ENCODE measurements at places on chromosomes 5 and 9.

- DNase-seq = peak; percentile 24
Measured at GRCh38 chr9:34927061-34927460, 31.0 kb upstream of the PHF24 start.

DNA sequence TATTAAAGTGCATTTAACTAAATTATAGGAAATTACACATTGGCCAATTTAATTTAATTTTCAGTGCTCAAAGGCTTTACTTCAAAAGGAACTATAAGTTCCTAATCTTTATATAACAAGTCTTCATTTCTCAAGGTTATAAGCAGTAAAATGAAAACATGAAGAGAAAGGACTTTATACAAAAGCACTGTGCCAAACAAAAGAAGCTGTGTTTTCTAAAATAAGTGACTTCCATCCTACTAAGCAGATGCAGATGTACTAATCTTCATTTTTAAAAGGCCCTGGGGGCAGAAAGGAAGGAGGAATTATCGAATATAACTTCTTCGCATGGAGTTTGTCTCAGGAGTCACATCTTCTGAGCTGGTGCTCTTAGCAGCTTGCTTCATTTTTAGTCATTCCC, 81.4 kb downstream of the SHC3 start:
- no peak for DNase-seq

DNA sequence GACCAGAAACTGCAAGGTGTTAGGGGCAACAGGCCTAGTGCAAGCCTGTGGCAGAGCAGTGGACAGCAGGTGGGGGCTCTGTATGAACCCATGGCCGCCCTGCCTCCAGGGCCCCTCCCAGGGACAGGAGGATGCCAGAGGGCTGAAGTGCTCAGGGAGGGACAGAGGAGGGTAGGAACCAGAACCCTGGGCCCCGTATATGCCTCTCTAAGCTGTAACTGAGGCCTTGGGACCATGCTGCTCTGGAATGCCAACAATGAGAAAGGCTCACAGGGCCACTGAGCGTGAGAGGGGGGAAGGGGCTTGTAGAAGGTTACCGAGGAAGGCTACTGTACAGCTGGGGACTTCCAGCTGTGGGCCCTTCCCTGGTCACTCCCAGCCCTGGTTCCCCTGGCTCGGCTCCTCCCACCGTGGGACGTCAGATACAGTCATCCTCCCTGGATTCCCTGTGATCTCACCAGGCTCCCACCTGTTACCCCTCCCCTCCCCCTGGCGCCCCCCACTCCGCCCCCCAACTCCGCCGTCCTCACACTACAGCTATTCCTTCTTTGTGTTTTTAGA, 21.1 kb downstream of the AQP7 start:
- no peak for DNase-seq

GRCh38 chr5:3828761-3829160, 233.1 kb downstream of the IRX1 start:
- no peak for DNase-seq

- DNase-seq = no peak
Measured at GRCh38 chr5:116930616-116931015, 356.0 kb upstream of the SEMA6A start.

DNA sequence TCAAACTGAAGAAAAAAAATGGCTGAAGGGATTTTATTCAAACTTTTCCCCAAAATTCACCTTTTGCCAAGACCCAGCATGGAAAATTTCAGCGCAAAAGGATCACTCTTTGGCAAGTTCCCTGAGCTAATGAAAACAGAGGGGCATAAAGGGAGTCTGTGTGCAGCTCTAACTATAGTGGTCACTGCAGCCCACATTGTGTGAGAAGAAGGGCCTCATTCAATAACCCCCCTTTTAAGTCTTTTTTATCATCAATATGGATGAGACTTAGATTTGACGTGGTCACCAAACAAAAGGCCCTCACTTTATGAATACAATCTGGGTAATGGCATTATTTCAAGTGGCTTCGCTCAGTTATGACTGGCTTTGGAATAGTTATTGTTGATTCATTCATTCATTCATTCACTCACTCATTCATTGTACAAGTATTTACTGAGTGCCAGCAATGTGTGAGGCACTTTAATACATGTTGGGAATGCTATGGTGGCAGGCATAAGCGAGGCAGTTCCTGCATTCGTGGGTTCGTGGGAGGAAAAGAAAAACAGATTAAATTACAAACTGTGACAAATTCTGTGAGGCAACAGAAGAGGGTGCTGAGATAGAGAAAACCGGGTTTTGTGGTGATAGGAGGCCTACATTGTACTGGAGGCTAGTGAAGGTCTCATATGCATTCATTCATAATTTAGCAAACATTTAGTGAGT, 145.7 kb upstream of the KLF4 start:
- DNase-seq = peak; percentile 84

- no peak for DNase-seq
Measured at GRCh38 chr5:128774605-128775004, 190.7 kb upstream of the SLC27A6 start.

- no peak for DNase-seq
Measured at GRCh38 chr9:131721076-131721475, 18.8 kb downstream of the RAPGEF1 start.

DNA sequence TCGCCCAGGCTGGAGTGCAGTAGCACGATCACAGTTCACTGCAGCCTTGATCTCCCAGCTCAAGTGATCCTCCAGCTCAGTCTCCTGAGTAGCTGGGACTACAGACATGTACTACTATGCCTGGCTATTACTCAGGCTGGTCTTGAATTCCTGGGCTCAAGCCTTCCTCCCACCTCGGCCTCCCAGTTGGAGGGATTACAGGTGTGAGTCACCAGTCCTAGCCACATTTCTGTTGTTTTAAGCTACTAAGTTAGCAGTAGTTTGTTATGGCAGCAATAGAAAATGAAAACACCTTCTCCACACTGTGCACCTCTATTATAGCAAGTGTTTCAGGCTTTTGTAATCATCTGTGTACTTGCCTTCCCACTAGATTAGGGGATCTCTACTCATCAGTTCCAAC, 588.9 kb upstream of the TLE4 start:
- DNase-seq = no peak

GRCh38 chr9:137222190-137223077, at the start of gene RNF208:
TSS of gene RNF208 (minus strand) at chr9:137222240. CDS start at chr9:137221212, 1,028 bp downstream.
- DNase-seq = no peak

DNA sequence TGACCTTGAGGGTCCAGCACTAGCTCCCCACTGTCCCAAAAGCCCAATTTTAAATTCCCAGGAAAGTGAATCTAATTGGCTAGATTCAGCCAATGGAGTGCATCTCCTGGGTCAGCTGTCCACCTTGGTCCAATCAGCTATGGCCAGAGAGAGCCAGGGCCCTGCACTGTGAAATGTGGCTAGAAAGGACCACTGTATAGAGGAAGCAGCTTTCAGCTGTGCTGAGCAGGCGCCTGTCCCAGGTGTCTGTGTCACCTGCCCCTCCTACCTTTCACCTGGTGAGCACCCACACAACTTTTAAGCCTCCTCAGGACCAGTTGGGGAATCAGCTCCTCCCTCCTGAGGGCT, 186.2 kb downstream of the DRD1 start:
- DNase-seq = no peak

GRCh38 chr5:164332349-164333196, 827.2 kb downstream of the MAT2B start:
- no peak for DNase-seq

- no peak for DNase-seq
Measured at GRCh38 chr9:27586304-27586703, 13.0 kb upstream of the C9orf72 start.

- DNase-seq = no peak
Measured at GRCh38 chr5:34833090-34833489, 5.9 kb upstream of the TTC23L start.

- no peak for DNase-seq
Measured at GRCh38 chr5:57844410-57844809, 361.8 kb upstream of the ACTBL2 start.

DNA sequence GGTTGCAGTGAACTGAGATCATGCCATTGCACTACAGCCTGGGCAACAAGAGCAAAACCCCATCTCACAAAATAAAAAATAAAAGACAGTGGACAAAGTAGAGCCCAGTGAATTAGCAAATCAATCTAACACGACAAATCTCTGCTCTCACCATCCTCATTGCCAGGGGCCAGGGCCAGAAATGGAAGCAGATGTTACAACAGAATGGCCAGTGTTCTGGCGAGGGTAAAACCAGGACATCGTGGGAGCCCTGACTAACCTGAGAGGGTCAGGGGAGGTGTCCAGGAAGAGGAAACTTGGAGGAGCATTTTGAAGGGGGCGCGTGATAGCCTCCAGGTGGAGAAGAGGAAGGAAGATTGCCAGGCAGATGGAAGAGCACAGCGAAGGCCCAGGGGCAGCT, 58.4 kb downstream of the NEURL1B start:
- no peak for DNase-seq

DNA sequence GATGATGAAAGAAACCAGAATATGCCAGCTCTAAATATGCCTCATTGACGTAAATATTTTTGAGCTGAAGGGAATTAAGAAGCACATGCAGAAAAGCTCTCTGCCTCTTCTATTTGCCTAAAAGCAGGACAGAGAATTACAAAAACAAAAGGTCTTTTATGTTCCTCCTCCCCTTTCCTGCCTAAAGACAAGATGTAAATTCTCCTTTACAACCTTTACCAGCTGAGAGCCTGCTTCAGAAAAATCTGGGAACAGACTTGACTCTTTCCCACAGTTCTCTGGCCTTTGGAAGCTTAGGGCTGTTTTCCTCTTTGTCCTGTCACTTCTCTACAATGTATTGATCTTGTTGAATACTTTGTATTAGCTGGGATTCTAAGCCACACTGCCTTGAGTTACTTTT, 199.7 kb downstream of the TMC1 start:
- DNase-seq = no peak

GRCh38 chr5:39253196-39253595, 33.8 kb upstream of the FYB1 start:
- no peak for DNase-seq

DNA sequence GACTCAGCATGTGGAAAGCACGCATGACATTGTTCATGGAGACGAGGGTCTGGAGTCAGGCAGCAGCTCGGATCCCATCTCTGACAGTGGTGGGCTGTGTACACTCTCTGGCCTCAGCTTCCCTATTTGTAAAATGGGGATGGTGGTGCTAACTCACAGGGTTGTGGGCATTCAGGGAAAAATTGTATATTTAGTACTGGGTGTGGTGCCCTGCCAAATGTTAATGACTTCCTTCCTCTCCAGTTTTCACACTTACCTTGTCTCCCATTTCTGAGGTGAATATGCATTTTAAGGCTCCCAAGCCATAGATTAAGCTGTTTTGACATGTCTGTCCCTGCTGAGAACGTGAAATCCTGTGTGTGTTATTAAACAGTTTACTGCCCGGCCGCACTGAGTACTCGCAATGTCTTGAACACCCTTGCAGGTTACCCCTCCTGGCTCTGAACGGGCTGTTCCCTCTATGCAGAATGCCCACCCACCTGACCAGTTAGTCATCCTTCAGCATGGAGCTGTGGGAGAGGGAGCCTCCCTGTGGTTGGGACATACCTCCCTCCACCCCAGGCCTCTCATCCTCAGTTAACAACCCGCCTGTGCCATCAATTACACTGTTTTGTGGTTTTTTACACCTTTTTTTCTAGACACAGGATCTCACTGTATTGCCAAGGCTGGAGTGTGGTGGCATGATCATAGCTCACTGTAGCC, 25.8 kb downstream of the TJP2 start:
- no peak for DNase-seq

DNA sequence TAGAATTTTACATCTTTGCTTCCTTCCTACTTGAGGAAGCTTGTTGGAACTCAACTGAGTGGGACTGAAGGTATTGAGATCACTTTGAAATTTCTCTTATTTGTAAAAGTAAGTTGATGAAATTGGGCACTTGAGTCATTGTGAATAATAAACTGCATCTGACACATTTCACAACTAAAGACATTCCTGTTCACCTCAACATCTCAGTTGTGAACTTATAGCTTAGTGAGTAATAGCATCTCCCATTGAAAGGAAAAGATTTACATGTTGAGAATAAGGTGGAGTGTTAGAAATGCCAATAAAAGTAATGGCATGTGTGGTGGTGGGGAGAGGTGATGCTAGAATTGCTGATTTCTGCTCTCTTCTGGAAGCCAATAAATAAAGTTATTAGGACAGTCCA, 145.0 kb downstream of the SLC24A2 start:
- no peak for DNase-seq

DNA sequence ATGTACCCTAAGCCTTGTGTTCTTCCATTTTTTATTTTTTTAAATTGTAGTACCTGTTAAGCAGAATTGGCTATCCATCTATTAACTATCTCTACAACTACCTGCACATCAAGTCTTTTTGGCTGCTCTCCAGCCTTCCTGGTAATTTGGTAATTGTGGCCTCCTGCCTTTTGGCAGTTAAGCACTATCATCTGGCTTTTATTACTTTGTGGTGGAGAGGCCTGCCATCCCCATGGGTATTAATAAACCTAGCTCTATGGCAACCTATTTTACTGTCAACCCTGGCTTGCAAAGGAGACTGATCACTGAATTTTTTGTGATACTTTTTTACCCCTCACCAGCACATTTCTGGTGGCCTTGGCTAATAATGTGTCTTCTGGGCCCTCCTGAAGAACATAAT, 20.5 kb downstream of the SELENOP start:
- DNase-seq = no peak

DNA sequence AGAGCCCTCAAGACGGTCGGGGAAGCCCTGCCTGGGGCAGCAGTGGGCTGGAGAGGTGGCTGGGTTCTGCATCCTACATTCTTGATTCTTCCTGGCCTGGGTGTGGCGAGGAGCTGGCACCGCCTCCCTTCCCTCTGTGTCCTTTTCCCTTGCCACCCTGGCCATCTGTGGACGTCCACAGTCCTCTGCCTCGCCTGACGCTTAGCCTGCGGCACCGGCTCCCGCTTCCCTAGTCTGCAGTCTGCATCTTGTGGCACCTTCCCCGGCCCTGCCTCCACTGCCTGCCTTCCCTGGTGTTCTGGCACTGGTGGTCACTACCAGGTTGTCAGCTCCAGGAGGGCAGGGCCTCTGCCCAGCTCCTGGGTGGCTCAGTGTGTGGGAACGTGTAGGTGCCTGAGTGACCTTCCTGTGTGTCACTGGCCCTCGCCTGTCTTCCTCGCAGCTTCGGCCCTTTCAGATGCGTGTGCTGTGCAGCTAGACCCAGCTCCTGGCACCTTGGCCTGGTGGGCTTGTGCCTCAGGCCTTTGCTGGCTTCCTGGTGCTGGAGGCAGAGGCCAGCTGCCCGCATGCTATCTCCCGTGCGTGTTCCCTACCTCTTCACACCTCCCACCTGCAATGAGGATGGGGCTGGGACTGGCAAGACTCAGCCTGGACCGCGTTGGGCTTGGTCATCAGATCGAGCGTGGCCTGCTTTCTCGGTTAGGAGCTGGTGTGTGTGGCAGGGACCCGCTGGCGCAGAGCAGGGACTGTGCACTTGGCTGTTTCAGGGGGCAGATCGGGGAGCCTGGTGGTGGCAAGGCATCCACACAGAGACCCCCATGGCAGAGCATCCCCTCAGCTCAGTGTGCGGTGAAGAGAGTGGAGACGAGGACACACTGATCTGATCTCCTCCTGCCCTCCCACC, 20.9 kb downstream of the TRAF2 start:
- no peak for DNase-seq
